ENCODE measurements at places on chromosomes 7 and 10.

- no peak for DNase-seq
Measured at GRCh38 chr7:140010194-140010895, 52.4 kb downstream of the PARP12 start.

DNA sequence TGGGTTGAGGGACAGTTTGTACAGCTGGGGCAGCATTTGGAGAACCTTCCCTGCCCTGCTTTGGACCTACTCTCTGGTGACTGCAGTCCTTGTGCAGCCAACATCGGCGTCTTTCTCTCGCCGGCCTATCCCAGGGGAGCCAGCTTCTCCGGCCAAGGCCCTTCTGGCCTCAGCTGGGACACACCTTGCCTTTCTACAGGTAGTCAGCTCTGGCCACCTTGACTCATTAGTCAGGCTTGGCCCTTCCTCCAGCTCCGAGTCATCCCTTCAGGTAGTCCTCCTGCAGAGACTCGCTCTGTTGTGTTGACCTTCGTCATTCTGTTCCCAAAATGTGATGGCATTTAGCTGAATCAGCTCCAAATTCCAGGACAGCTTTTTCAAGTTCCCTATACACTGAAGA is 145.0 kb upstream of the CHST15 start:
- DNase-seq: no peak

- DNase-seq: no peak
Measured at GRCh38 chr7:47330561-47331178, 251.2 kb downstream of the TNS3 start.

GRCh38 chr7:29228289-29229011 is 33.9 kb downstream of the CHN2 start:
- no peak for DNase-seq

DNA sequence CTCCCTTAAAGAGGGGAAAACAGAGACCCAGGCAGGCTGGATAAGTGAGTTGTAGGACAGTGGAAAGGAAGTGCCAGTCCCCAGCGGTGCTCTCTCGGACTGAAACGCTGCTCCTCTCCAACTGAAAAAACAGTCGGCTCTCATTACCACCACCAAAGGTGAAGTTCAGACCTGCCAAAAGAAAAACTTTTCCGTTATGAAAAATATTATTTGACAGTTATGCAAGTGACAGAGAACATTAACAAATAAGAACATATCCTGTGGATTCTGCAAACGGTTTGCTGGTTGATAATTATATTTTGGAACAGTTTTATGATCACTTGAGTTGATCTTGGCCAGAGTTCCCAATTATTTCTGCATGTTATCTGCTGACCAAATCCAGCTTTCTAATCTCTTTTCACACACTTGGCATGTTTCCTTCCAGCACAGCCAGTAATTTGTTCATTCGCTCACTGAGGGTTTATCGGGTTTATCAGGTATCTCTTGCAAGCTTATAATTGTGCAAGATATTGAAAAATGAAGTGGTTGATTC is 82.6 kb downstream of the PTPRE start:
- DNase-seq: no peak

DNA sequence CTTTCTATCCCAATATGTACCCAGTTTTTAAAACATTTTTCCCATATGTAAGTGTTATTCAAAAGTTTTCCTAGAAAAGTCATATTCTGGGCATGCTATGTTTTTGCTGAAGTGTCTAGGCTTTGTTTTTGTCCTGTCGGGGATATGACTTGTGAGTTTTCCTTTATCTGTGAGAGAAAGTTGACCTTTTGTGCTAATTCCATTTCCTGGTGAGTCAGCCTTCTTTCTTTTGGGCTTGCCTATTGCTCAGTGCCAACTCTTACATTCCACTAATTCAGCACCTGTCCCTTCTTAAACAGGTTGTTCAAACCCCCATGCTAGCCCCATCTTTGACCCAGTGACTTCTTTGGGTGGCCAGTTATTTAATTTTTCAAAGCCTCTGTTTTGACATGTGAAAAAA is 146.2 kb downstream of the AHR start:
- no peak for DNase-seq

DNA sequence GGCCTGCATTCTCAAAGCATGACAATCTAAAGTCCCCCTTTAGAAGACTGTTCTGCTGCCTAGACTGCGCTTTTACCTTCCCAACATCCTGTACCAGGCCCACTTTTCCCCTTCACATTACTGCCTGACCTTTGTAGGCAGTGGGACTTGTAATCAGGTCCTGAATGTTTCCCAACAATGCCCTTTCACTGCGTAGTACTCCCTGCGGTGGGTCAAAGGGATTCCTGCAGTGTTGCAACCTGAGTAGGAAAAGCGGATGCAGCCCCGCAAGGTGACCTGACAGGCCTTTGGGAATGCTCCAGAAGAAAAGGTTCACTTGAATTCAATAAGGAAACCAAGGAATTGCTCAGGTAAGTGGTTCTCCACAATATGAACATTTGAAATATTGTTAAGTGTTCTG is 4.9 kb upstream of the TCAF1 start:
- DNase-seq: no peak

GRCh38 chr7:148625342-148625741 is 34.8 kb downstream of the C7orf33 start:
- DNase-seq: no peak

- no peak for DNase-seq
Measured at GRCh38 chr10:124534231-124534798, 72.7 kb downstream of the LHPP start.

GRCh38 chr10:79025199-79025832 is 43.5 kb upstream of the ZMIZ1 start:
- peak; percentile 64 for DNase-seq

DNA sequence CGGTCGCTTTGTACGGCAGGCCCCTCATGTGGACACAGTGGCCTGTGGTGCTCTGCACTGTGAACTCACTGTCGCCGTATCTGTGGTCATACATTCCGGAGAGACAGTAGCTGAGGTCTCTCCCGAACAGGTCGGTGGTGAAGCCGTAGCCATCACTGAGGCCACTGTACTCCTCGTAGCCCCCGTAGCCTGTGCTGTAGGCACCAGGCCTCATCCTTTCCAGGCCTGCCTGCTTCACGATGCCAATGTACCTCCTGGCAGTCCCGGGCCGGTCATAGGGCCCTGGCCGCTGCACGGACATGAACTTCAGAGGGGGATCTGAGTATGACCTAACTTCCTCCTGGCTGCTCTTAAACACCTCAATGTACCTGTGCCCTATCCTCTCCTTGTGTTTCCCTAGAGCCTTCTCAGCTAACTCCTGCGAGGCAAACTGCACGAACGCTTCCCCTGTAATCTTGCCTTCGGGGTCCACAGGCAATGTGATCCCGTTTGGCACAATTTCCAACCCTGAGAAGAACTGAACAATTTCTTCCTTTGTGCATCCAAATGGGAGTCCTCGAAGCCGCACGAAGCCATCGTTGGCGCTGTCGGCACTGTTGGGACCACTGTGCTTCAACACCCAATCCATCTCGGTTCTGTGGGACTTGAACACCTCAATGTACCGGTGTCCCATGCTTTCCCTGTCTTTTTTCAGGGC is 15.7 kb downstream of the FXYD4 start:
- DNase-seq: no peak

- no peak for DNase-seq
Measured at GRCh38 chr7:102387064-102387463, 9.1 kb upstream of the PRKRIP1 start.

DNA sequence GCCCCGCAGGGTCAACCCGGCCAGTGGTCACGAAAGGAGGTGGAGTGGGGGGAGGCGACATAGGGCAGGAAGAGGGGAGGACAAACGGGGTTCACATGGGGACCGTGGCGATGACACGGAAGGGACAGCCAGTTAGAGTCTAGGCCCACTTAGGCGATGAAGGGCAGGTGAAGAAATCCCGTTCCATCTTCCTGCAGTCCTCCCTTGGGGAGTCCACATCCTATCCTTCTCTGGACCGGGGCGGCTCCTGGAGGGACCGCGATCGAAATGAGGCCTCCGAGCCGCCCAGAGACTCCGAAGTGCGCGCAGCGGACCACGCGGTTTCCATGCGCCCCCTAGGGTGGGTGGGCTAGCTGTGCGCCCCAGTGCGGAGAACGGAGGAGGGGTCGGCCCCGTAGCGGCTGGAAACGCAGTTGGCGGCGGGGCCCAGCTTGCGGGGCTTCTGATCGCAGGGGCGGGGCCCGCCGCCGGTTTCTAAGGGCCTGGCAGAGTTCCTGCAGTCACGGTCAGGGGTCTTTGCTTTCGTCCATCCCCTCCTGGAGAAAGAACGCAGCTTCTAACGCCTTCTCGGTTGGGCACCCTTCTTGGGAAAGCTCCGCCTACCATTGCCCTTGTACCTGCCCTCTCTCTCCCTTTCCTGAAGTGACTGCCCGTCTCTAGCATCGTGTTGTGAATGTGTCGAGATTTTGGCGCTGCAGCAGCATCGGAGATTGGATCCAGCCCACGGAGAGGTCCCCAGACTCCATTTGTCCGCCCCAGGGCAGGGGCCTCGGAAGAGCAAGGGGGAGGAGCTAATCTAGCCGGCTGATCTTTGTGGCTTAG is 17.9 kb upstream of the TMEM225B start:
- DNase-seq: peak; percentile 29

DNA sequence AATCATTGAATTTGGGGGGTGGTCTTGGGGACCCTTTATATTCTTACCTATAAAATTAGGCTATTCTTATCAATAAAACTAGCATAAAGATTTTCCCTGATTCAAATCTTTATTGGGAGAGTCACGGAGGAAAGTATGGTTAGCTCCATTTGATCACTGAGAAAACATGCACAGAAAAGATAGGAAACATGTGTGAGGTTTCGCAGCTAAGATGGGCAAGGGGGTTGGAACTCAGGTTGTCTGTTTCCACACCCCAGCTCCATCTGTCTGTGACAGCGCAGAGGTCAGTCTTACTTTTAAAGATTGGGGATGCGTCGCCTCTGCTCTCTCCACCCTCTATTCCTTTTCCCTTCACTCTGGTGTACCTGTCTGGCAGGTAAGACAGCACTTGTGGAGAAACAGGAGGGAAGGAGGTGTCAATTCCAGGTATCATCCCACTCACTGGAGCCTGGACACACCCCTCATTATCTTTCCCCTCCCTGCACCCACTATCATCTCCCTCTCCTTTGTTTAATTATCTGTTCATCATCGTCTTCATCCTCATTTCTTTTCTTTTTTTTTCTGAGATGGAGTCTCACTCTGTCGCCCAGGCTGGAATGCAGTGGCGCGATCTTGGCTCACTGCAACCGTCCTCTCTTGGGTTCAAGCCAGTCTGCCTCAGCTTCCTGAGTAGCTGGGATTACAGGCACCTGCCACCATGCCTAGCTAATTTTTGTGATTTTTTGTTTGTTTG is 2.4 kb upstream of the DENND10 start:
- no peak for DNase-seq

- no peak for DNase-seq
Measured at GRCh38 chr10:9743639-9744038, 1274.0 kb upstream of the CELF2 start.

DNA sequence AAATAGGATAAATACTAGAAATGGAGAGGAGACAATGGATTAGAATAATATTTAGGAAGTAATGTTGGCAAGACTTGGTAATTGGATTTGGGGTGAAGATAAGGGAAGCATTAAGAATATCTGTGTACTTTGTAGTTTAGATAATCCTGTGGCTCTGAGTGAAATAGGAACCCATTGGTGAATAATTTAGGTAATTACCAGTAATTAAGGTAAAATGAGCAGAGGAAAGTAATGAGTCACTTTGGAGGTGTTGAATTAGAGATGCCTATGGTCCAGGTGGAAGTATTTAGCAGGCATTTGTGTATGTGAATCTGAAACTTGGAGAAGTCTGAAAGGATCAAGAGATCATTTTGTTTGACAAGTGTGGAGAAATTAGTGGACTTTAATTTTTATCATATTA is 5.7 kb downstream of the C1GALT1 start:
- no peak for DNase-seq

- no peak for DNase-seq
Measured at GRCh38 chr10:110923856-110924493, 4.6 kb downstream of the SHOC2 start.

- DNase-seq: no peak
Measured at GRCh38 chr7:126529254-126529653, 723.5 kb downstream of the GRM8 start.

DNA sequence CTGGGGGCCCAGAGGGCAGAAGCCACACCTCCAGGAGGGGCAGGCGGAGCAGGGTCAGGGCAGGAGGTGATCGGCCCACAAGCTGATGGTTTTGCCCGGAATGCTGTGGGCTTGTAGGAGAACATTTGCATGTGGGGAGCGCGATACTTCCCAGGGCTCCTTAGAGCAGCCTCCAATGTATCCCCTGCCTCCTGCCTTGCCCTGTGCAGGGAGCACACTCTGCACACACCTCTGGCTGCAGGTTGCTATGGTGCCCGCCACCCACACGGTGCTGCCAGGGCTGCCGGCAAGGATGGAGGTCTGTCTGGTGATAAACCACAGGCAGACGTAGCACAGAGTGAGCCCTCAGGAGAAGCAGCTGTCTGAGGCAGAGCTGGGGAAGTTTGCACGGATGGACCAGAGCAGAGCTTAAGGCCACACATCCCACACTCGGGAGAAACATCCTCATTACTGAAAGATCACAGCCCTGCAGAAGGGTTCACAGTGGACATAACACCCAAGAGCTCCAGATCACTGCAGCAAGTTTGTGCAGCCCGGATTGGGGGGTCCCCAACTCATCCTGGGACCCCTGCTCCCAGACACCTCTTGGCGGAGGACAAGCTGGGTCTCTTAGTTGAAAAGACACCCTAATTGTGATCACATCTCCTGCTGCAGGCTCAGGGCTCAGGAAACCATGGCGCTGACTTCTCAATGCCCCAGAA is 41.8 kb downstream of the VIPR2 start:
- DNase-seq: no peak

GRCh38 chr7:130732980-130733930 is 752 bp downstream of the KLF14 start:
- no peak for DNase-seq

DNA sequence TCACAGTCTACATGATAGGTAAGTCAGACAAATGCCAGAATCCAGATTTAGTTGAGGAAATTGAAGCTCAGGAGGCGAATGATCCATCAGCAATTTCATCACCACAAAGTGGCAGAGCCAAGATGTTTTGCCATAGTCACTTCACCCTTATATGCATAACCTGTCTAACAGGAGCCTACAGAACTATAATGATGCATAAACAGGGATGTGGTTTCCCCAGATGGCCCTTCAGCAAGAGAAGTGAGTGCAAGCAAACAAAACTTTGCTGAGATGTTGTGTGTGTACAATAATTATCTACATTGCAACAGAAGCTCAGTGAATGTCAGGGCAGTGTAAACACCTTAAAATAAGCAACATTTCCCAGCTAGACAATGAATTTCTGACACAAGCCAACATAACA is 28.6 kb downstream of the PON3 start:
- no peak for DNase-seq

DNA sequence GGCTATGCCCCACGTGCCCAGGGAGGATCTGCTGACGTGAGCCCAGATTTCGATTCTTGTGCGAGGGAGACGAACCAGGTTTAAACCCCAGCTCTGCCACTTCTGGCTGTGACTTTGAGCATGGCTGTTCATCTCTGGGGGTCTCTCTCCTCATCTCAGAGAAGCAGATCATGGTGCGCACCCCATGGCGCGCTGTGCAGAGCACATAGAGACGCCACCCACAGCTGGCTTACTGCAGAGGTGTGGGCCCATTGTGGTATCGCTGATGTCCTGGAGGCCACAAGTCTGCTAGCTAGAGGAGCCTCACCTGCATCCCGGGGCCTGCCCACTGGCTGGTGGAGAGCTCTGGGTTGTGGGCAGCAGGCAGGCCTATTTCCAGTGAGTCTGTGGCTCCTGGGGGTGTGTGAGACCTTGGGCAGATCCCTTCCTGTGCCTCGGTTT is 140.5 kb downstream of the LHPP start:
- DNase-seq: no peak

All from stimulated activated CD8-positive, alpha-beta memory T cell treated with anti-CD3 and anti-CD28 coated beads, Interleukin-7, amount 100 ng/mL, for 4 hours (primary cell).